ENCODE measurements at places on chromosomes 2 and 18.

GRCh38 chr2:216283038-216283900 is 89.0 kb downstream of the MARCHF4 start:
- DNase-seq: no peak

- DNase-seq: no peak
Observed at GRCh38 chr2:10326707-10327594, 24.2 kb downstream of the HPCAL1 start.

GRCh38 chr2:221025398-221025797 is 546.7 kb downstream of the EPHA4 start:
- no peak for DNase-seq

DNA sequence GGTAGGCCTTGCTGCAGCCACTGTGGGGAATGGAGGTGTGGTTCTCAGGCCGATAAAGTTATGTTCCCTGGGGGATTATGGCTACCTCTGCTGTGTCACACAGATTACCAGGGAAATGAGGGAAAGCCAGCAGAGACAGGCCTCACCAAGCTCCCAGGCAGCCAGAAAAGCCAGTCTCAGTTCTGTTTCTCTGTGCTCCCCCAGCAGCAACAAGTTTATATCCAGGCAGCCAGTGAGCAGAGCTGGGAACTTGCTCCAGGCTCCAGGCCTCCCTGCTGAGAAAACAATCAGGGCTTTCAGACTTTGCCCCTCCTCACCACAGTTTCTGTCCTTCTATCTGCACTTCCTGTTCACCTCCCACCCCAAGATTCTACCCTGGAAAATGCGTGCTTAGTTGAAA is 596.6 kb upstream of the GYPC start:
- DNase-seq: no peak

- DNase-seq: no peak
Observed at GRCh38 chr2:208049441-208049840, 24.1 kb upstream of the PLEKHM3 start.

DNA sequence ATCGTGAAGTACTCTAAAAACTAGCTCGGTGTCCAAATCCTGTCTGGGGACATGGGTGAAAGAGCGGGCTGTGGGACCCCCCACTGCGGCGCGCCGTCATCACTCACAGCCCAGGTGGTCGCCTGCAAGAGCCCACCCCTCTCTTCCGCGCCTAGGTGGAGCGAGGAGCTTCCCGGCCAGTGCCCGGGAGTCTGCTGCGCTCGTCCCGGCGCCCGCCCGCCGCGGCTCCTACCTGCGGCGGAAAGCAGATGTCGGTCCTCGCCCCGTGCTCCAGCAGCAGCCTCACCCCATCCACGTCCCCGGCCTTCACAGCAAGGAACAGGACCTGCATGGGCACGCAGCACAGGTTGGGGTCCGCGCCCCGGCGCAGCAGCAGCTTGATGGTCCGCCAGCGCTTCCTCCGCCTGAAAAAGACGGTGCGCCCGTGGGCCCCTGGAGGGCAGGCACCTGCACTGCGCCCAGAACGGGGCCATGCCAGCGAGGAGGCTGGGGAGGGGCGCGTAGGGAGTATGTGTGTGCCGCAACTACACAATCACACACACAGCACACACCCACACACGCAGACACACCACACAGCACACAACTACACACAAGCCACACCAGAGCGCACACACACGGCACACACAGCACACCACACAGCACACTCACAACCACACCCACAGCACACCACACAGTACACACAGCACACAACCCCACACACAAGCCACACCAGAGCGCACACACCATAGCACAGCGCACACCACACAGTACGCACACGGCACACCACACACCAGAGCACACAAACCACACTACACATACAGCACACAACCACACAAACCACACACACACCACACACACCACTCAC is 37.4 kb downstream of the ANKMY1 start:
- no peak for DNase-seq

DNA sequence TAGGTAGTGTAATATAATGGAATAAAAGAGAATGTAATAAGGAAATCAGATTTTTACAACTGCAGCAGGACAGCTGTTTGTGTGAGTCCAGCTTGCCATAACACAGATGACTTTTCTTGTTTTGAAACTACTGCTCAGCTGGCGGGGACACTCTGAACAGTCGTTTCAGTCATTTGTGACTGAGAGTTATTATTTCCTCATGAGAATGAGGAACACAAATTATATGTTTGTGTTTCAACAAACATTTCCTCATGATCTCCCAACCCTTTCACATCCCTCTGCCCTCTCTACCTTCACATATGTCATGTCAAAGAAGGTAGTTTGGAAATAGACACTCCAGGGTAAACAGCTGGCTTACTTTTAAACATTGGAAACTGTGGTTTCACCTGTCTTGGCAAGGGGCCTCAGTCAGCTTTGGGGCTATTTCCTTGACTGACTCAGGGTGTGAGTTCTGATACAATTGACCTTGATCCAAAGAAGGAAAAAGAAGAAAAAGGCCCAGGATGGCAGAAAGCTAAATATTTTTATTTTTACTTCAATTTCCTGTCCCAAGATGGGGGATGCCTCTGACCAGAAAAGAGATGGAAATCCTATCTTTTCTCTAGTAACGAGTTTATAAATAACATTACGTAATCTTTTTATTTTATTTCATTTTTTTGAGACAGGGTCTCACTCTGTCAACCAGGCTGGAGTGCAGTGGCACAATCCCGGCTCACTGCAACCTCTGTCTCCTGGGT is 593 bp downstream of the SP140L start:
- no peak for DNase-seq

DNA sequence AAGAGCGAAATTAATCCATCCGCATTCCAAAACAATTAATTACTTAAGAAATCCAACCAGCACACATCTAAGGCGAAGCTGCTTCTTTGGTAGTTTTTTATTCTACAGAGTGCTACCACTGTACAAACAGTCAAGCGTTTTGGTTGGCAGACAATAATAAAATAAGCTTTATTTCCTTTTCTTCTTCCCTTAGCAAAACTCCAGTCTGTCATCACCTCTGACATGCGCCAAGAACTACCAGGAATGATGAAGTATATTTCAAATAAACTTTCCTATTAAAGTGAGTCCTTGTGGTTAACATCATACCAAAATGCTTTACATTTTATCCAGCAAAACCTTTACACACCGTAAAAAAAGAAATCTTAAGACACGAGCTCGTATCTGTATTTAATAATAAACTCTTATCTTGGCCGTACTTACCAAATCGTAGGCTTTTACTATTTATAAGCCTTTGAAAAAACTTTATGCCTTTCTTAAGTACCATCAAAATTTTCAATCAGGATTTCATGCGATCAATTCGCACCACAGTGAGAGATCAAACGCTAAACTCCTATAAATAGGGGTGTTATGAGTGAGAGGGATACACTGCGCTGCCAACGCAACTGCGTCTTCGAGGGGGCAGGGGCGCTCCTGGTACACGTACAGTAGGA is 1.3 kb downstream of the ATL2 start:
- DNase-seq: no peak

Measured in activated CD4-positive, alpha-beta T cell treated with anti-CD3 and anti-CD28 coated beads, Interleukin-2, amount 50 U/mL, for 4 hours (primary cell).